H1 (cell line): ENCODE measurements at places on chromosomes 16 and 17. TPM values are rescaled to one million over a fixed set of nuclear protein-coding genes. Genes with fewer than 3 reads are reported as not detected.

DNA sequence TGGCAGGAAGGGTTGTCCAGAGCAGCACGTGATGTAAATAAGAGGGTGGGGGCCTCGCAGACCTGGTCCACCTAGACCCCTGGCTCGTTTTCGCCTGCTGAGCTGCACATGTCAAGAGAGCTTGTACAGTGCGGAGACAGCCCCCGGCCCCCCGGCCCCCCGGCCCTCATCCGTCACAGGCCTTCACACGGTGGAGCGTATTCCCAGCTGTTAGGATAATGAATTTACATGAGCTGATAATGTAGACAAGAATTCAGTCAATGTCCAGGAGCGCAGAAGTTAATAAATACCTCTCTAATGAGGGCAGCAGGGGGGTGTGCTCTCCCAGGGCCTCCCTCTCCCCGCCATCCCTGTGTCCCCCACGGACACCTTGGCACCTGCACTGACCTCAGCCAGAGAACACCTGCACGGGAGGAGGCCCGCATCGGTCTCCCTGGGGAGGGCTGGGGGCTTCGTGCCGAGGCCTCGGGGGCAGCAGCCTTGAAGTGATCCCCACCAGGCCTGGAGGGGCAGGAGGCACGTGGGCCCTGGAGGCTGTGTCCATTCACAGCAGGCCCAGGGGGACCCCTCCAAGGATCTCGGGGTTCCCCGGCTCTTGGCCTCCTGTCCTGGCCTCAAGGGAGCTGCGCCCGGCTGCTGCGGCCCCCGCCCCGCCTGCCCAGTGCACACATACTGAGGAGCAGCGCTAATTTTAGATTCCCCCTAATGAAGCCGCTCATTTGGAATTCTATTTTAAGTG, 14.6 kb downstream of the GSE1 start:
- H3K27me3 ChIP-seq: no peaks in the 10 kb centered on the region; the same call in 1 of the 2 replicates
- no peak for DNase-seq
- no peak overlapping the region for H3K4me3 ChIP-seq
- H3K4me1 ChIP-seq: no peaks in the 10 kb centered on the region
- peaks cover 6% of the 10 kb centered on the region; the same call in 1 of the 2 replicates for H3K36me3 ChIP-seq
- H3K27ac ChIP-seq: no peak overlapping the region

GRCh38 chr16:64695684-64696083, 426.2 kb downstream of the CDH11 start:
- no peaks in the 10 kb centered on the region for H3K4me1 ChIP-seq
- no peaks in the 10 kb centered on the region for H3K36me3 ChIP-seq
- DNase-seq: no peak
- no peak overlapping the region for H3K27ac ChIP-seq
- no peak overlapping the region for H3K4me3 ChIP-seq

The ADAM11 gene
- total RNA-seq: 2.8 and 2.9 TPM in 2 replicates

The SYT17 gene
- 5.6 and 5.8 TPM in 2 replicates for total RNA-seq

The MRPL45 gene
- total RNA-seq: 70.1 and 71.7 TPM in 2 replicates
